ENCODE measurements at places on chromosomes 1 and 21.

DNA sequence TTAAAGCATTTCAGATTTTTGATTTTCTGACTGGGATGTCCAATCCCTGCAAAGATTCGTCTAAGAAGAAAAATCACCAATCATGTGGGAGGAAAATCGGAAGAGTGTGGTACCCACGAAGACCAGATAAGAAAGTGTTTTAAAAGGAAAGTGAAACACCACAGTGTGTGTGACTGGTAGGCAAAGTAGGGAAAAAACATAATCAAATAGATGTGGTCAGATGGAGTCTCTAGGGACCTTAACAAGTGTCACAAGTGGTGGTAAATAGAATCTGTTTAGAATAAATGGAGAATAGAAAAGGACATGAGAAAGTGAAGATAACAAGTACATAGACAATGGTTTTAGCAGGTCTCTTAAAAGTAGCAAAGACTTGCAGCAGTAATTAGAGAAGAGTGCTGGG lies 154.6 kb downstream of the SLC30A10 start:
- DNase-seq: no peak

DNA sequence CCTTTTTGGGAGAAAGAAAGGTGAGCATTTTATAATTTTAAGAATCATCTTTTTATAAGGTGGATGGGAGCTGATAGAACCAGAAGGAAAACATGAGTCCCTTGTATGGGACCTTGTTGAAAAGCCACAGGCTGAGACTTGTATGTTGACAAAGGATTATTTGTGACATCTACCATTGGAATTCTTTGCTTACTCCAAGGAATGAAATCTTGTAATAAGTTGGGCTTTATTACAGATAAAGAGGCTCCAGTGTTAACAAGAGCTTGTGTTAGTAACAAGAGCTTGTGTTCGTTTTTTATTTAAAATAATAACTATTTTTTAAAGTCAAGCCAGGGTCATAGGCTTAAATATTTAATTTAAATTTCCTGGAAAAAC lies 201.1 kb upstream of the CHRM3 start:
- no peak for DNase-seq

DNA sequence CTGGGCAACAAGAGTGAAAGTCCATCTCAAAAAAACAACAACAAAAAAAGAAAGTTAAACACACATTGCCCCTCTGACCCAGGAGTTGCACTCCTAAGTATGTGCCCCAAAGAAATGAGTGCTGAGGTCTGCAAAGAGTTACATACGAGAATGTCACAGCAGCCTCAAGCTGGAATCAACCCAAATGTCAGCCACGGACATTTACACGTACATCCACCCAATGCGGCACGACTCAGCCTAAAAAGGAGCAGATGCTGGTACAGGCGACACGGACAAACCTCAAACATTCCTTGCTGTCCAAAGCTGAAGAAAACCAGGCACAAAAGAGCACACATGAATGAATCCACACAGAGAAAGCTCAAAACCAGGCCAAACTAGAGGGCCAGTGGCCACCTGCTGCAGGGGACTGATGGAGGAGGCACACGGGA lies 46.8 kb upstream of the ECE1 start:
- no peak for DNase-seq

DNA sequence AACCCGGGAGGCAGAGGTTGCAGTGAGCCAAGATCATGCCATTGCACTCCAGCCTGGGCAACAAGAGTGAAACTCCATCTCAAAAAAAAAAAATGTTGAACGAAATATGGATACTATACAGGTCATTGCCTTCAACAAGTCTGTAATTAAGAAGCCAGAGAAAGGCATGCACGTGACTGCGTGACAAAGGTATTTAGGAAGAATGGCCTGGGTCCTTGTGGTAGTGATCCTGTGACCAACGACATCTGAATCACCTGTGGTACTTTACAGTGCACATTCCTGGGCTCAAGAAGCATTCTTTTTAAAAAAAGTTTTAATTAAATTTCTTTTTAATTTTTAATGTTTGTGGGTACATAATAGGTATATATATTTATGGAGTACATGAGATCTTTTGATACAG lies 115.0 kb downstream of the GREM2 start:
- no peak for DNase-seq

GRCh38 chr1:36225283-36225899 lies 1.1 kb downstream of the THRAP3 start:
- no peak for DNase-seq

DNA sequence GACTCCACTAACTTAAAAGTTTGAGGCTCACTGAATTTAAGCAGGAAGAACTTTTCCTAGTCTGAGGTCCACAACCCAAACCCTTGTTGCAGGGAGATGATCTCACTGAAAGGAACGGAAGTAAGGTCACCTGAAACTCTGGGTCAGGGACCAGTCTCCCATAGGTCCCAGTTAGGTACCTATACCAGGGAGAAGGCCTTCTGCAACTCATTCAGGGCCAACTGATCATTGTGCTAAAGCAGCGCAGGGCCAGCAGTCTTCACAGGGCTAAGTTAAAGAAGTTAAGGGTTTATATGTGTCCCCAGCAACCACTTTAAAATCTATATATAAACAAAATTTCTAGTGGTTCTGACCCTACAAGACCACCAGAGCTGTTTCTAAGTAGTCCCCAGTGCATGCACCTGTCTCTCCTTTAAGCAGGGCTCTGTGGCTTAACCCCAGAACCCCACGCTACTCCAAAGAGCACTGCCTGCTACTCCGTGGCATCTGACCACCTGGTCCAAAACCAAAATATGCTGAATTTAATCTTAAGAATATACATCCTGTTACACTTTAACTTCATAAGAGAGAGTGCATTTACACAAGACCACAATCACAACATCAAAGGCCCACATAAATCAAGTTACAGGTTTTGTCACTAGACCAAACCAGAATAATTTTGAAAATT lies 2.8 kb downstream of the SRSF10 start:
- no peak for DNase-seq

Data from CD14-positive monocyte (primary cell).